ENCODE measurements at places on chromosomes 7 and 10.

- DNase-seq = no peak
Observed at GRCh38 chr10:132687181-132687892, 98.6 kb downstream of the NKX6-2 start.

GRCh38 chr7:157990881-157991250 is 596.8 kb downstream of the PTPRN2 start:
- no peak for DNase-seq

DNA sequence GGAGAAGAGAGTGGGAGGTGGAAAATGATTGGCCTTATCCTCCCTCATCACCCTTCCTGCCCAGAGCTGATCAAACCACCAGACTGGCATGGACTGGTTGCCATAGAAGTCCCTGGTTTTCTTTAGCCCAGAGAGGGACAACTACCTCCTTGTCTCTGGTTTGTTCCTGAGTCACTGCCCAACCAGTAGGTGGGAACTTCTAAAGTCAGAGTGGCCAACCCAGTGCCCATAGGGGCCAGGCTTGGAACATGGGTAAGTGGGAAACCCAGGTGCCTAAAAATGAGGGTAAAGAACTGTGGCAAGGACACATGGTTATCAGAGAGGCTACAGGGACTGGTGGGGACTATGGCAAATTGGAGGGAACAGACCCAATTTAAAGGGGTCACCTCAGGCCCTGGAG is 63.8 kb downstream of the FAM241B start:
- DNase-seq = no peak

- no peak for DNase-seq
Observed at GRCh38 chr10:13681528-13681927, 94.8 kb downstream of the PRPF18 start.

GRCh38 chr10:5665373-5666007 is 905 bp downstream of the ASB13 start:
- peak; percentile 35 for DNase-seq

DNA sequence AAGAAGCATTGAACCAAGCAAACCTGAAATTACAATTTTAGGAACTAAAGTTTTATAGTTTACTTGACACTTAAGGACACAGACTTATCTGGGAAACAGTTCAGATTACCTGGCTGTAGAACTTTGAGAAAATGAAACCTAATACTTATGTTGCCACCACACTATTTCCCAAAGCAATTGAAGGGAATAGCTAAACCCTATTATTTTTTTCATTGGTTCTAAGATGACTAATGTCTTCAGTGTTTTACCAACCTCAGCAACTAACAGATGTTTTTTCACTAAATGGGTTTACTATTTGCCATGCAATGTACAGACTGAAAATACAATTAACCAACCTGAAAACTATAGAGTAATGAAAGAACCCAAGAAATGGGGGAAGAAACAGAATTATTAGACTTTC is 689.6 kb downstream of the SORCS1 start:
- DNase-seq = peak; percentile 2

DNA sequence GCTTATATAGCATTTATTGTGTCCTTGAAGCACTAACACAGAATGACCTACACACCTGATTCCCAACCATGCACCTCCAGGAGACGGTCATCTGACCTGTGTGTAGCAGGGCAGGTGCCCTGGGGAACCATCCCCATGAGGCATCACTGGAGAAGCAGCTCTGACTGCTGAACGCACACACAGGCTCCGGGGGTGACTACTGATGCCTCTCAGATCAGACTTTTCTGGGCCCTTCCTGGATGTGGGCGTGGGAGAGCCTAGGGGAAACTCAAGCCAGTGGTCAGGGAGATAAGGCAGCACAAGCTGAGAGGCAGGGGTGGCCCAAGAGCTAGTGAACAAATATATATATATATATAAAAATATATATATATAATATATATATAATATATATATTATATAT is 37.6 kb downstream of the CPXM2 start:
- DNase-seq = no peak

- no peak for DNase-seq
Observed at GRCh38 chr7:75040512-75040911, 33.1 kb downstream of the RCC1L start.

GRCh38 chr7:1073142-1073977 is 14.6 kb upstream of the GPER1 start:
- no peak for DNase-seq

GRCh38 chr7:142557971-142558582 is 191.2 kb upstream of the PRSS1 start:
- DNase-seq = peak; percentile 75

DNA sequence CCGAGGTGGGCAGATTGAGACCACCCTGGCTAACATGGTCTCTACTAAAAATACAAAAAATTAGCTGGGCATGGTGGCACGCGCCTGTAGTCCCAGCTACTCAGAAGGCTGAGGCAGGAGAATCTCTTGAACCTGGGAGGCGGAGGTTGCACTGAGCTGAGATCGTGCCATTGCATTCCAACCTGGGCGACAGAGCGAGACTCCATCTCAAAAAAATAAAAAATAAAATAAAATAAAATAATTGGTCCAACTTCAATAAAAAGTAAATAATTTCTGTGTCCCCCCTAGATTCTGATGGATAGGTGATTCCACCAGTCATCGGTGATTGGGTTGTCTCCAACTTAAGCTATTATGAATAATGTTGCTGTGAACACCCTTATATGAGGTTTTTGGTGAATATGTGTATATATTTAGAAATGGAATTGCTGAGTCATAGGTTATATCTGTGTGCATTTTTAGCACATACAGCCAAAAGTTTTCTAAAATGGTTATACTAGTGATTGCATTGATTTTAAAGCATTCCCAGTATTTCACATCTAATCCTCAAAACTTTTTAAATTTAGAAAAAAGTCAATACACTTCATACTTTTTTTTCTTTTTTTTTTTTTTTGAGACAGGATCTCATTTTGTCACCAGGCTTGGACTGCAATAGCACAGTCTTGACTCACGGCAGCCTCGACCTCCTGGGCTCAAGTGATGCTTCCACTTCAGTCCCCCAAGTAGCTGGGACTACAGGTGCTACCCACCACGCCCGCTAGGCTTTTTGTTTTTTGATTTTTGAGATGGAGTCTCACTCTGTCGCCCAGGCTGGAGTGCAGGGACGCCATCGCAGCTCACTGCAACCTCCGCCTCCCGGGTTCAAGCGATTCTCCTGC is 13.7 kb upstream of the SRPK2 start:
- DNase-seq = peak; percentile 14

DNA sequence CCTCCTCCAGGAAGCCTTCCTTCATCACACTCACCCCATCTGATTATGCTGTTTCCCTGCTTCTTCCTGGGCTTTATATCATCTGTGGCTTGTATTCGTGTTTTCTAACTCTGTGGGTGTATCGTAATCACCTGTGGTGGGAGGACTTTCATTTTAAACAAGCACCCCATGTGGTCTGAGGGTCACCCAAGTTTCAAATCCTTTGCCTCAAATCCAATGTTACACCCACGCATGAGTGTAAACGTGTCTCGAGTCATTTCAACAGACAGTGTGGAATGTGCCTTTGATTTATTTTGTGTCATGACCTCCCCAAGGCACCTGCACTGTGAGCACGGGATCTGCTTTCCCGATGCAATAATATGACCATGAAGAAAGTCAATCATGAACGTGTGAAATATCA is 17.5 kb upstream of the LYZL2 start:
- DNase-seq = no peak
